ENCODE measurements at places on chromosomes 16 and 17.

DNA sequence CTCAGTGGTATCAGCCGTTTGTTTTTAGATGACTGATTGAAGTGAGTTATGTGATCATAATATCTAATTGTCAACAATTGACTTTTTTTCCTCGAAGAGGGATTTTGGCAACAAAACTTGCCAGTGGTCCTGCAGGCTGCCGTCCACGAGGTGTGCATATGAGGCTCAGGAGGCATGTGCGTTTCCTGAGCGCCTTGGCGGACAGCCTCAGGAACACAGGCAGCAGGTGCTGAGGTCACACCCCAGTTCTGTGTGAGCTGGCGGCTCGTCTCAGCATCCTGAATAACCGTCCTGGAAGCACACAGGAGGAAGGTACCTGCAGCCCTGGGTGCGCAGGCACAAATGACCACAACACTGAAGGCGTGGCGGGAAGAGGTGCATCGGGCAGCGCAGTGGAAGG is 11.7 kb downstream of the SPG7 start:
- DNase-seq, result no peak

- DNase-seq, result no peak
Measured at GRCh38 chr16:64589836-64590235, 532.0 kb downstream of the CDH11 start.

DNA sequence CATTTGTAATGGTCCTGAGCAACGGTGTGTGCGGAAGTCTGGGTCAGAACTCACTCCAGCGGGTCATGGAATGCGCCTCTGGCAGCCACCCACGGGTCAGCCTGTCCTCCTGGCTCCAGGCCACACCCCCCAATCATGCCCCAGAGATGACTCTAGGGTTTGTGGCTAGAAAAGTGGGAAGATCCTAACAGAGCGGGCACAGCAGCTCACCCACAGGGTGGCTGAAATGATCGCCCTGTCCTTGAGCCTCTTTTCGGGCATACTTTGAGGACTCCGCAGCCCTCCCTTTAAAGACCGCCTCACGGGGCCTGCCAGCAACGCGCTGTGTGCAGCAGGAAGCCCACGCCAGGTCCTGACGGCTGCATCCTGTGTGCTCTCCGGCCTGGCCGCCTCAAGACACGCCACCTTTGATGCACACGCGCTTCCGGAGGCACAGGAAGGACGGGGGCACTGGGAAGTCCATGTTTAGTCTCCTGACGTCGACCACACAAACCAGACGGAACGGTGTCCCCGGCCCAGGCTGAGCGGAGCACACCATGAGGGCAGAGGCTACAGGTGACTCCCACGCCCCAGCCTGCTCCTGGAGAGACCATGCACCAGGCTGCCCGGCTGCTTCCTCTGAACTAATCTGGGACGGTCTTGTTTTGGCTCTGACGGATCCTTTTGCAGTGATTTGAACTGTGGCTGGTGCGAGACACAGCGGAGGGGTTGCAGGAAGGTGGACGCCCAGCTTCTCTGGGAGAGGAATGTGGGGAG is 92.9 kb downstream of the TBC1D16 start:
- peak; percentile 24 for DNase-seq

GRCh38 chr17:49214676-49215360 is 4.3 kb downstream of the ABI3 start:
- no peak for DNase-seq

GRCh38 chr16:85902366-85903155 is 3.6 kb downstream of the IRF8 start:
- peak; percentile 82 for DNase-seq
